Stimulated activated CD4-positive, alpha-beta T cell treated with anti-CD3 and anti-CD28 coated beads, Interleukin-1b, Interleukin-23, amount 100 ng/mL, for 1 hour (primary cell): ENCODE measurements at places on chromosomes 2 and 18.

GRCh38 chr2:17740203-17740602 is 13.4 kb downstream of the SMC6 start:
- no peak for DNase-seq

DNA sequence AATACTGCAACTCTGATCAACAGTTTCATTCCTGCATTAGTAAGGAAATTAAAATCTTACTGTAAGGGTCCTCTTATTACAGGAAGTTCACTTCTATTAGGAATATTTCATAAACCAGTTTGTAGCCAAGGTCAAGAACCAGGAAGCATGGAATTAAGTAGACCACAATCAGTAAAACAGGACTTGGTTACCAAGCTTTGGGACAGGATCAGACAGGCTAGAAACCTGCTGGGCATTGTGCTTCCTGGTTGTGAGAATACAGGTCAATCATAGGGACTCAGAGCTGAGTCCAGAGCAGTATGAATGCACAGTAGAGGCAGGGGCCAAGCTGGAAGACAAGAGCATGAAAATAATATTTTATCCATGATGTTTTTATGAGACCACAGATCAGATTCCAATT is 248.0 kb downstream of the IKZF2 start:
- no peak for DNase-seq

DNA sequence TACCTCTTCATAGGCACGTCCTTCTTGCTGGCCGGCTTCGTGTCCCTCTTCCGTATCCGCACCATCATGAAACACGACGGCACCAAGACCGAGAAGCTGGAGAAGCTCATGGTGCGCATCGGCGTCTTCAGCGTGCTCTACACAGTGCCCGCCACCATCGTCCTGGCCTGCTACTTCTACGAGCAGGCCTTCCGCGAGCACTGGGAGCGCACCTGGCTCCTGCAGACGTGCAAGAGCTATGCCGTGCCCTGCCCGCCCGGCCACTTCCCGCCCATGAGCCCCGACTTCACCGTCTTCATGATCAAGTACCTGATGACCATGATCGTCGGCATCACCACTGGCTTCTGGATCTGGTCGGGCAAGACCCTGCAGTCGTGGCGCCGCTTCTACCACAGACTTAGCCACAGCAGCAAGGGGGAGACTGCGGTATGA is 2.3 kb downstream of the FZD7 start:
- DNase-seq: no peak

DNA sequence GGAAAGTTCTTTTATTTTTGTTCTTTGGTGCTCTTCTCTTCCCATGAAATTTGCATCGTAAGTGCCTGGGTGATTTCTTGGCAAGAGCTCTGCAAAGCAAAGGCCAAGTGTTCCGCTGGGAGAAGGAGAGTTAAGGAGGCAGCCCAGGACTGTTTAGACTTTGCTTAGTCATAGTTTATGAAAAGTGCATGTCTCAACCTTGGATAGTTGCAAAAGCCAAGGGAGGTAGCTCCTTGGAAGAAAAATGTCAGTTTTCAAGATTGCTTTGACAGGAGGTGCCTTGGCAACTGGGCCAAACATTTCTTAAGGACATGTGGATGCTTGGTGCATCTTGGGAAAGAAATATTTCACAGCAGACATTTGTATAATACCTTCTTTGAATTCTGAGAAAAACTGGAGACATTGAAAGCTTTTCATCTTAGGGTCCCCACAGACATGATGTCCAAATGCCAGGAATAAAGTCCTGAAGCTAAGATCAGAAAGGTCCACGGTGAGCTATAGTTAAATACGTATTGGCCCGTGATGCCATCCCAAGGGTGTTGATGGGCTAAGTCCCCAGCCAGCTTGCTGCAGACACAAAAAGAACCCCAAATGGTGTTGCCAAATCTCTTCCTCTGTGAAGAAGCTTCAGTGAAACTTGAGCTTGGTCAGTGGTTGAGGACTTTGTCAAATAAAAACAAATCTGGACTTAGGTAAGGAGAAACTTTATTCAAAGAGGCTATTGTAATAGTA is 96.3 kb upstream of the THUMPD2 start:
- no peak for DNase-seq

DNA sequence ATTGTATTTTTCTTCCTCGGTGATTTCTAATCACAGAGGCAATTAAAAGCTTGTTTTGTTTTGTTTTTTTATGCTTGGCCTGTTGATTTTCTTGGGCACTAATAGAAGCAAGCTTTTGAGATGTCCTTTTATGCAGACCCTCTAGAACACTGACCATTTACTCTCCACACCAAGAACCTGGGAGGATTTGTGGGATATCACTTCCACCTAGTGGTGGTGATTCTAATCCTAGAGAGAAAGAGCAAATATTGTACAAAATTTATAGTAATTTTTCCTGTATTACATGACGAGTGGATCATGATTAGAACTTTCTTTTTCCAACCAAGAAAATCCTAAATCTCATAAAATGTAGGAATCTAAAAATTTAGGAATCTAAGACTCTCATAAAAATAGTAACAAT is 23.4 kb downstream of the NEMP2 start:
- DNase-seq: no peak

DNA sequence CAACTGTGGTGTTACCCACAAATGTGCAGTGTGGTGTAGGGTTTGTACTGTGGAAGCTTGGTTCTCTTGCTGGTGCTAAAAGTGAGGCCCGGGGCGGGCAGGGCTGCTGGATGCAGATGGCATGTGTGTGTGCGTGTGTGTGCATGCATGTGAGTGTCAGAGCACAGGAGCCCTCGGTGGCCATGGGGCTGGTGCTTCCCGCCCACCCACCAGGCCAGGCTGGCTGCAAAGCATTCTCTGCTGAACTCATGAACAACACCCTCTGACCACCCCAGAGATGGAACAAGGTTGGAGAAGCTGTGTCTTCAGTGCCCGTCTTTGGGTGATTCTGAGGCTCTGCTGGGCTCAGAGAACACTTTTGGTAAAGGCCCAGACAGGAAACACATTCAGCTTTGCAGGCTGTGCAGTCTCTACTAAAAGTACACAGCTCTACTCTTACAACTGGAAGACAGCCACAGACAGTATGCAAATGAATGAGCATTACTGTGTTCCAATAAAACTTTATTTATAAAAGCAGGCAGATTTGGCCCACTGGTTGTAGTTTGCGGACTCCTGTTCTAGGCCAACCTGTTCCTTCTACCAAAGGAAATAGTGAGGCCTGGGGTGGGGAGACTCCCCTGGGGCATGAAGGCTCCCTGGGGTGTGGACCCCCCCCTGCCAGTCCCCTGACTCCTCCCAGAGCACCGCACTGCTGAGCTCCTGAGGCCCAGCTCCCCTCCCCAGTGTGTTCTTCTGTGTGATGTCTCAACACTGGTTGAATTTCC is 225.3 kb upstream of the HDAC4 start:
- DNase-seq: no peak

DNA sequence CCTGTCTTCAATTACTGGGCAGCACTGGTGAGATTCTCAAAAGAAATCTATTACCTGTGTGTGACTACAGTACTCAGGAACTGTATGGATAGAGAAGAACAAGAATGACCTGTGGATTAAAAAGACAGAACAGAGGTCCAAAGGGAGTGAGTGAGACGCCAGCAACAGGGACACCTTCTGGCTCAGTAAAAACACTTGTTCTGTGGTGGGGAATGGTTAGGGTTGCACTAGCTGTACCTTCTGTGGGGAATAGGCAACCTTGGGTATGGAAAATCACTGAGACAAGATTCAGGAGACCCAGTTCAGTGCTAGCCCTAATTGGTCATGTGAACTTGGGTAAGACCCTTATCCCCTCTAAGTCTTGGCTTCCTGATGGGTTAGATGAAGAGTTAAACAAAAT is 986.0 kb downstream of the TSN start:
- DNase-seq: no peak

DNA sequence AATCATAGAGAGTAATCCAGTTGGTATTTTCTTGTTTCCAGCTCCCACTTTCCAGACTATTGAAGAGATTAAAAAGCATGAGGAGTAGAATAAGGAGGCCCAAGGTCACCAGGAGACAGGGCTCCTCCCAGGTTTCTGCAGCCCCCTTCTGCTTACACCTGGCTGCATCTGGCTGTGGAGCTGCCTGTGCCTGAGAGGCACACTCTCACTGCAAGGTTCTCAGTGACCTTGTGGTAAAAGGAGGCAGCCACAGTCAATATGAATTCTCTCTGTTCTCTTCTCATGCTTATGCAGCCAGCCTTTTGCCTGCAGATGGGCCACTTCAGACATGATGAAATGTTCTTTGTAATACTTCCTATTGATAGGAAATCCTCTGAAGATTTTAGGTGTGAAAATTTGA is 233.7 kb downstream of the MYO3B start:
- no peak for DNase-seq

DNA sequence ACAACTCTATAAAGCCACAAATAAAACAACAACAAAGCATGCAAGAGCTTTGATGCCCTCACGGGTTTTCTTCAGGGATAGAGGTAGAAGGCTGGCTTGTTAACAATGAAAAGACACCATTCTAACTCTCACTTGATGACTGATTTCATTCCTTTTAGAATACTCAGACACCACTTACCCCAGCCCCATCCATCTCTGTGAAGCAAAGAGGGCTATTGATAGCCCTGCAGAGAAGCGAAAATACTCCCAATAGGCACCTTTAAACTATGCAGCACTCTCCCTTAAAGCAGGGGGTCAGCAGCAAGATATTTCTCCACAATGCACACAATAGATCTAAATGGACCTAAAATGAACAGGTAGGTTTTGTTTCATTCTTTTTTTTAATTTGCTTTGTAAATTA is 35.1 kb downstream of the ZNF385B start:
- no peak for DNase-seq

GRCh38 chr18:59231114-59231513 is 11.2 kb downstream of the GRP start:
- DNase-seq: no peak

- no peak for DNase-seq
Measured at GRCh38 chr2:182615036-182615435, 101.0 kb upstream of the DNAJC10 start.

DNA sequence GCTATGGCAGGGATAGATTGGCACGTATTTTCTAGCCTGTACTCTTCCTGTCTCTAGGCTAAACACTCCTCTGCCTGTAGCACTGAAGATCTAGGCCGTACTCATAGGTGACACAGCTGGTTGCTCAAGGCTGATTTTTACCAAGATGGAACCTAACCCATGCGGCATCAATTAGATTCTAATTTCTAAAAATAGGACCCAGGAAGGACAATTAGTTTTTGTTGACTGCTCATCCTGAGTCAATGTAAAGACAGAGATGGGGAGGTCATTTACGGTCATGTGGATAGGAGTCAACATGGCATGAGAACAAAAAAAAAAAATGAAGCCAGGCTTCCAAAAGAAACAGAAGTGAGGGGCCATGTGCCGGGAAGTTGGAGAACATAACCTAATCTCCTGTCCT is 360.7 kb upstream of the ETAA1 start:
- no peak for DNase-seq

DNA sequence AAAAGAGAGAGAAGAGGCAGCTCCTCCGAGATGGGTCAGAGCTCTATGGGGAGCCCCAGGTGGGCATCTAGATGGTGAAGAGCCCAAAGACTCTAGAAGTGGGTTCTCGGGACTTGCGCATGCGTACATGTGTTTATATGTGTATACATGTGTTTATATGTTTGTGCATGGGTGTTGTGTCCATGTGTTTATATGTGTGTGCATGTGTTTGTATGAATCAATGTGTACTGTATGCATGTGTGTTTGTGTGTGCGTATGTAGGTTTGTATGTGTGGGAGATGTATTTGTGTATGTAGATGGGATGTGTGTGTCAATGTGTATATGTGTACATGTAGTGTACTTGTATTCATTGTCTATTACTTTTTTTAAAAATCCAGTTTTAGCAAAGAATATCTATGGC is 25.6 kb downstream of the DNPEP start:
- DNase-seq: no peak

DNA sequence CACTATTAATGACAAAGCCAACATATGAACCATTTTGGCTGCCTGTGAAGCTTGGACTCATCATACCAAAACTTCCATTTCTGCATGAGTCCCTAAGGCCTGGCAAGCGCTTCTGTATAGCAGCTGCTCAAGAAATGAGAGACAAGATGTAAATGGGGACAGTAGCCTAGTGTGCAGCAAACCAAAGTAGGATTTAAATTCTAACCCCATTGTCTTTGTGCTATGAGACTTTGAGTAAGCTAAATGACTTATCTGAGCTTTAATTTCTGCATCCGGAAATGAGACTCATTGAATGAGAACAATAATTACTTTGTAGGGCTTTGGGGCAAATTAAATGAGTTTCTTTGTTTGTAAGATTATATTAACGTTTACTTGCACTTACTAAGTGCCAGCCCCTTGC is 536.4 kb upstream of the CDH7 start:
- DNase-seq: no peak

GRCh38 chr2:162293122-162293786 is 25.2 kb downstream of the IFIH1 start:
- no peak for DNase-seq

DNA sequence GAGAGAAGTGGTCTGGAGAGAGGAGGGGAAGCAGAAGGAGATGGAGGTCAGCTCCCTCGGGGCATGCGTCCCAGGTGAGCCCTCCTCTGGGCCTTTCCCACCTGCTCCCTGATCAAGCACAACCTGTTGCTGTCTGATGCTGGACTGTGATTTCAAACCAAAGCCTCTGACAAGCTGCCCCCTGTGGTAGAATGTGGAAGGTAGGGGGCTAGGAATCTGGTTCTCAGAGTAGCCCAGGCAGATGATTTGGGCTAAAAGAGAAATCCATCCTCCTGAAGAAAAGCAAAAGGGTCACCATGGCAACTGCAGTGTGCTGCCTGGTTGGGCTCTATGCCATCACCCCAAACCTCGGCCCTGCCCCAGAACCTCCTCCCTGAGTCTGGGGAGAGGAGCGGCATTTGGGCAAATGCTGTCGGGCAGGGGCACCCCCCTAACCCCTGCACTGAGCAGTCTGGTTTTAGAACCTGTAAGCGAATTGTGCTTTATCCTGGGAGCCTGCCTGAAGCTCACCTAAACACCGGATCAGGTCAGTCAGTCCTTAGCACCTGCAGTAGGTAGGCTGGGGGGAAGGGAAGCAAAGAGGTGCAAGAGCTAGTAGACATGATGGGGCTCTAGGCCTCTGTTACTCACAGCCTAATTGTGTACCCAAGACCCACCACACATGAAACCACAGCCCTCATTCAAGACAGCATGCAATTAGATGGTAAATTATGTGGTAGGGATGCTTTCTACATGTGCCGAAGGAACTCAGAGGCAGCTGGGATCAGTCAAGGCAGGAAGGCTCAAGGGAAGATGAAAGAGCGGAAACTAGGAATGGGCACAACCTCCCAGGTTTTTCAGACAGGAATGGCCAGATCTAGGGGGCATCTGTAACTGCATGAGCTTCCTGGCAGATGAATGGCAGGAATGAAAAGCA is 83.5 kb downstream of the DNMT3A start:
- DNase-seq: no peak

DNA sequence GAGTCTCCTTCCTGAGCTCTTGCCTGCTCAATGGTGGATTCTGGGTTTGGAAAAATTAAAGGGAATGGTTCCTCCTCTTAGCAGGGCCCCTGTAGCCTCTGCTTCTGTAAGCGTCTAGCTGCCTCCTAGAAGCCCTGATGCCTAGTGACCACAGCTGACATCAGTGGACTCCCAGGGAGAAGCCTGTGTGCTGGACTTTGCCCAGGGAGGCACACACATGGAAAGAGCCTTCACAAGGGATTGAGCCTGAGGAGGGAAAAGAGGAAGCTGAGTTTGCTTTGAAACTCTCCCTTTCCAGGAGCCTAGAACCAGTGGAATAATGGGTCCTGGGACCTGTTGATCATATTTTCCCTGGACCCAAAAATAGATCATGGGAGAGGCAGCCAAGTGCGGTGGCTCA is 1.4 kb upstream of the CFAP65 start:
- DNase-seq: no peak

- no peak for DNase-seq
Measured at GRCh38 chr2:25421289-25421688, 79.6 kb upstream of the DNMT3A start.
